CD8-positive, alpha-beta memory T cell (primary cell): ENCODE measurements at places on chromosomes 16 and 17.
A peak's percentile ranks its signal among the peaks of the same experiment; 100 is the strongest.

- DNase-seq = no peak
Measured at GRCh38 chr17:4503283-4504025, 4.8 kb downstream of the SPNS2 start.

DNA sequence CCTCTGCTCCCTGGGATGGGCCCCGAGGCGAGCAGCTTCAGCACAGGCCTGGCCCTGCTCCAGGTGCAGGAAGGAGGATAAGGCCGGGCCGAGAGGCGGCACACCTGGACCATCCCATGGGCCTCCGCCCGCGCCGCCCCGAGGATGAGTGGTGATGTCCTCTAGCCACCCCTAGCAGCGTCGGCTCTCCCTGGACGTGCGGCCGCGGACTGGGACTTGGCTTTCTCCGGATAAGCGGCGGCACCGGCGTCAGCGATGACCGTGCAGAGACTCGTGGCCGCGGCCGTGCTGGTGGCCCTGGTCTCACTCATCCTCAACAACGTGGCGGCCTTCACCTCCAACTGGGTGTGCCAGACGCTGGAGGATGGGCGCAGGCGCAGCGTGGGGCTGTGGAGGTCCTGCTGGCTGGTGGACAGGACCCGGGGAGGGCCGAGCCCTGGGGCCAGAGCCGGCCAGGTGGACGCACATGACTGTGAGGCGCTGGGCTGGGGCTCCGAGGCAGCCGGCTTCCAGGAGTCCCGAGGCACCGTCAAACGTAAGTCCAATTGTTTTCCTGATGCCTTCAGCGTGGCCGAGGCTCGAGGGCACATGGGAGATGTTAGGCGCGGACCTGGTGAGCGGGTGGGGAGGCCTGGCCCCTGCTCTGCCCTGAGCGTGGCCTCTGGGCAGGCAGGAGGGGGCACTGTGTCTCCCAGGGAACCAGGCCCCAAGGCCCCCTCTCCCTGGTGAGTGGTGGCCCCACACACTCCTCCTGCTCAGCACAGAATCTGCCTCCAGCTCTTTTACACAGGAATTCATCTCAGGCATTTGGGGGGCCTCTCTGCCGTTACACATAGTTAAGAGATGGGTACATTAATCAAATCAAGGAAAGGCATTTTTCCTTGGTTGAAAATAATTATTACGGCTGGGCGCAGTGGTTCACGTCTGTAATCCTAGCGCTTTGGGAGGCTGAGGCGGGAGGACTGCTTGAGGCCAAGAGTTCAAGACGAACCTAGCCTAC is 855 bp downstream of the TMEM204 start:
- no peak for DNase-seq

- no peak for DNase-seq
Measured at GRCh38 chr17:74215342-74215727, 2.0 kb downstream of the TTYH2 start.

GRCh38 chr17:17882082-17882581 is 45.3 kb upstream of the SREBF1 start:
- DNase-seq = no peak

DNA sequence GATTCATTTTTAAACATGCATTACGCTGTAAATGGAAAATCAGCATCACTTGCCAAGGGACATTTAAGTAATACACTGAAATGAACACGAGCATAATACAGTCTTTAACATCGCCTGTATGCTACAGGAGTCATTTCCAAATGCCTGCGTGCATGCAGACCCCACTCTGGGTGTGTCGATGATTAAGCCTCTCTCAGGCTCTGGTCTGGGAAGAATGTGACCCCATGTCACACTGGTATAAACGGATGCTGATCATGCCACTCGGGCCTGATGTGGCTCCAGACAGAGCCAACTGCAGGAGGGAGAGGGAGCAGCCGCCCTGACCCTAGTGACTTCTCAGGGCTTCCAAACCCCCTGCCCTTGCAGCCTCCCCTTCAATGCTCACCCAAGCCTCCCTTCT is 10.8 kb downstream of the EMP2 start:
- DNase-seq = no peak

DNA sequence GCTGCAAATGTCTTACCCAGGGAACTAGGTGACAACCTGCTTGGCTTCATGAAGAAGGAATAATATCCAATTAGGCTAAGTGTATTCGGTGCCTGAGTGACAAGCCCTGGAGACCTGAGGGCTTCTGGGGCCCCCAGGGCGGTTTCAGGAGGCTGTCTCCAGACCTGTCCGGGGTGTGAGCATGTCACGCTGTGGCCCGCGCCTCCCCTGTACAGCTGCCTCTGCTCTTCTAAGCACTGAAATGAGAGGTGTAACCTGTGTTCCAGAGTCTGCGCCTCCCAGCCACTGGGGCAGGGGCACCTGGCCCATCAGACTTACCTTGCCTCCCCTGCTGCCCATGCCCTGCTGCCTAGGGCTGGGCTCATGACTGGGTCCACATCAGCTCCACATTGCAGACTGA is 114.3 kb downstream of the WWOX start:
- no peak for DNase-seq

- DNase-seq = no peak
Measured at GRCh38 chr16:89716916-89717687, 3.6 kb downstream of the VPS9D1 start.

GRCh38 chr16:73086108-73086507 is 38.2 kb upstream of the ZFHX3 start:
- DNase-seq = no peak

DNA sequence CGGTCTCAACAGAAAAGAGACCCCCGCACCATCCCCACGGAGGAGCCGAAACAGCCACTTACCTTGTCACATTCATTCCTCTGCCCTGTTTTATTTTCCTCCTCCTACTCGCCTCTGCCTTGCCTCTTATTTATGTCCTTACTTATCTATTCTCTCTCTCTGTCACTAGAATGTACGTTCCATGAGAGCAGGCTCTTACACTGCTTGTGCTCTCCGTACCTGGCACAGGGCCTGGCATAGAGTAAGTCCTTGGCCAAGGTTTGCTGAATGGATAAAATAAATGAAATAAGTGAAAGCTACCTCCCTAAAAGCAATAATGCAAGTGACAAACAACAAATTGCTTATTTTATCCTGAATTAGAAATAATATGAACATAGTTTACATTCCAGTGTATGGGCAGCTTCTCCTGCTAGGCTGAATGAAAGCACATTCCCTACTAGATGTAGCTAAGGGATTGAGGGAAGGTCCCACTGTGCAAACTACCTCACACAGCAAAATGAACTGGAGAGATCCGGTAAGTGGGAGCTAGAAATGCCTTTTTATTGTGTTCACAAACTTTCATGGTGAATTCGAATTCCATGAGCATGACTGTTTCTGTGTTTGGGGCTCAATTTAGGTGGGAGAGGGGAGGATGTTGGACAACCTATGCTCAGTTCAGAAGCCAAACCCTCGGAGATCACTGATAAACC is 173.1 kb downstream of the PARN start:
- no peak for DNase-seq

DNA sequence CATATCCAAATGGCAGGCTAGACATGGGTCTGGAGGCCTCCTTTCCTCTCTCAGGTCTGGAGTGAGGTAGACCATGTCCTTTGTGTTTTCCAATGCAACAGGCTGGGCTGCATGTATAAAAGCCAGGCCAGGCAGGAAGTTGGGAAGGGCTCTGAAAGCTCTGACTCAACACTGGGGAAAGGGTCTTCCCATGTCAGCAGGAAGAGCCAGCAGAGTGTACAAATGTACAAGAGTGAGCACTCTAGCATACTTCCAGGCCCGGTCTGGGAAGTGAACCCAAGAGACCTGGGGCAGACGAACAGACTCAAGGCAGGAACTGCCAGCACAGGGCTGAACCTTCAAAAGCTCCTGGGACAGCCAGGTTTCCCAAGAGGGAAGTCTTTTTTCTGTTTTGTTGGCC is 7.0 kb downstream of the ATPAF2 start:
- no peak for DNase-seq

- DNase-seq = no peak
Measured at GRCh38 chr17:27296428-27296979, 2.6 kb downstream of the WSB1 start.

DNA sequence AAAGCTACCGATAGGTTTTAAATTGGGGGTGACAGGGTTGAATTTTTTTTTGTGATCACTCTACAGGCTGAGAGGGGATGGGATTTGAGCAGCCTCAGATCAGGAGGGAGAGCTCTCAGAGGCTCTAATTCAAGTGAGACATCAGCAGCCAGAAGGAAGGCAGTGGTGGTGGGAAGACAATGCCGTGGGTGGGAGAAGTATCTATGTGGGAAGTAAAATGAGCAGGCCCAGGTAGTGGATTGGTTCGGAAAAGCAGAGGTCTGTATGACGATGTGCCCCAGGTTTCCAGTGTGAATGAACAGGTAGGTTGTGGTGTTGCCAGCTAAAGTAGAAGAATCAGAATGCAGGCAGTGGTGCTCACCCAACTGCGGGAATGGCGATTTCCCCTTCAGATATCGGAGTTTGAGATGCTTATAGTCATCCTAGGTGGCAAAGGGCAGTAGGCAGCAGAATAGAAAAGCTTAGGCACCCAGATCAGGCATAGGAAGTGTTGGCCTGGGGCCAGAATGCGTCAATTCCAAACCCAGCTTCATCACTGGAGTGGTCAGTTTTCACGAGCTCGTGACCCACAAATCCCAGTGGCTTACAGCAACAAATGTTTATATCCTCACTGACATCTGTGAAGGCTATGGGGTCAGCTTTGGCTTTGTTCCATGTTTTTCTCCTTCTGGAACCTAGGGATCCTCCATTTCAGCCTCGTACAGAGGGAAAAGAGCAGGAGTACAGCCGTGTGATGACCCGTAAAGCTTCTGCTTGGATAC is 24.0 kb downstream of the MEOX1 start:
- DNase-seq = no peak

DNA sequence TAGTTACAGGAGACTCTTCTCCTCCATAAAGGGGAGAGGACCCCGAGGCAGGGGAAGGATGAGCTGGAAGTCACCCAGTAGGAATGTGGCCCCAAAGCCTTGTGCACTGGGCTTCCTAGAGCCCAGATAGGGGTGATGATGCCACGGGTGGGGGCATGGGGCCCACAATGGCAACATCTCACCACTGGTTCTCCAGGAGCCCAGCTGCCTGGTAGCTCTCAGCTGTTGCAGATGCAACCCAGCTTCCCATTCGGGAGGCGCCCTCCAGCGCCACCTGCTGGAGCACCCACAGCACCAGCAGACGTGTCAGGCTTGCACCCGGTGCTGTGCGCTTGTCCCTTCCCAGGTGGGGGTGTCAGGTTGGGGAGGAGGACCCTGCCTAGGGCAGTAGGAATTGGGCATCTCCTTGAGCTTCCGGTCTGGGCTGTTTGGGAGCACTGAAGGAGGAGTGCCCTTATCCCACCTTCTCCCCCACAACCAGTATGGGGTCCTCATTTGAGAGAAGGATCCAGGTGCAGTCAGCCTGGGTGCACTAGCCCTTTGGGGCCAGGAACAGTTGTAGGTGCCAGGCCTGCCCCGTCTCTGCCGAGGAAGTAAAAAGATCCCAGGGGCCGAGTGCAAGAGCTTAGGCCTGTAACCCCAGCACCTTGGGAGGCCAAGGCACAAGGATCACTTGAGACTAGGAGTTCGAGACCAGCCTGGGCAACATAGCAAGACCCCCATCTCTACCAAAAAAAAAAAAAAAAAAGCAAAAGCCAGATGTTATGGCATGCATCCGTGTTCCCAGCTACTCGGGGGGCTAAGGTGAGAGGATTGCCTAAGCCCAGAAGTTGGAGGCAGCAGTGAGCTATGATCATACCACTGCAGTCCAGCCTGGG is 14.4 kb downstream of the CDIPT start:
- DNase-seq = peak; percentile 79

DNA sequence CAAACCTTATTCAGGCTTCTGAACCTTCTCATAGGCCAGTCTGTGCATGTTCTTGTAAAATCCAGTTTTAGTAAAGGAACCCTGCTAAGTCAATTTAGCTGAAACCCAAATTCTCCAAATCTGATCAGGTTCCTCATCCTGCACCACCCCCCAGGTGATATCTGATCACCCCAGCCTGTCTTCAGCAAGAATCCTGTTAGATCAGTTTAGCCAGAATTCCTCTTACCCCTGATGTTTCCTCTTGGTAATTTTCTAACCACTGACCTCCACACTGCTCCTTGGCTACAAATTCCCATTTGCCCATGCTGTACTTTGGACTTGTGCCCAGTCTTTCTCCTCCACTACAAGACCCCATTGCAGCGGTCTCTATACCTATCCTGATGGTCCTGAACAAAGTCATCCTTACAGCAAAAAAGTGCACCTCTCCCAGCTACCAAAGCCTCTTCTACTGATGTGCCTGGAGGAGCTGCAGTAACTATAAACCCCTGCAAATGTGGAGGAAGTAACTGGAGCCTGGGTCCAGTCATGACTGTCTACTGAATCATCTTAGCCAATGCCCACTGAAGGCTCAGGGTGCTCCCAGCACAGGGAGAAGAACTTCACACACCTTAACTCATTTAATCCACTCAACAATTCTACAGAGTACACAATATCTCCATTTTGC is 23.8 kb downstream of the TEX14 start:
- DNase-seq = no peak

DNA sequence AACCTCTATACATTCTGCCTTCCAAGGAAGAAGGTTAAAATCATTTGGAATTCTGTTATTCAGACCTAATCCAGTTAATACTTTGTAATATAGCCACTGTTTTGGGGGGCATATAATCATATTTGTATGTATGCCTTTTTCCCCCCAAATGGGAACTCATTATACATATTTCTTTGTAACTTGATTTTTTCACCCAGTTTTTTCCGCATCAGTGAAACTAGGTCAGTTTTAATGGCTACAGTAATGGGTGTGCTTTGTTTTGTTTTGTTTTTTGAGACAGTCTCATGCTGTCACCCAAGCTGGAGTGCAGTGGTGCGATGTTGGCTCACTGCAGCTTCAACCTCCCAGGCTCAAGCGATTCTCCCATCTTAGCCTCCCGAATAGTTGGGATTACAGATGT is 54.9 kb downstream of the WWP2 start:
- DNase-seq = no peak

- no peak for DNase-seq
Measured at GRCh38 chr17:19302791-19303331, 59.7 kb downstream of the B9D1 start.

- DNase-seq = no peak
Measured at GRCh38 chr17:33874617-33875060, 380.4 kb upstream of the CCL2 start.

DNA sequence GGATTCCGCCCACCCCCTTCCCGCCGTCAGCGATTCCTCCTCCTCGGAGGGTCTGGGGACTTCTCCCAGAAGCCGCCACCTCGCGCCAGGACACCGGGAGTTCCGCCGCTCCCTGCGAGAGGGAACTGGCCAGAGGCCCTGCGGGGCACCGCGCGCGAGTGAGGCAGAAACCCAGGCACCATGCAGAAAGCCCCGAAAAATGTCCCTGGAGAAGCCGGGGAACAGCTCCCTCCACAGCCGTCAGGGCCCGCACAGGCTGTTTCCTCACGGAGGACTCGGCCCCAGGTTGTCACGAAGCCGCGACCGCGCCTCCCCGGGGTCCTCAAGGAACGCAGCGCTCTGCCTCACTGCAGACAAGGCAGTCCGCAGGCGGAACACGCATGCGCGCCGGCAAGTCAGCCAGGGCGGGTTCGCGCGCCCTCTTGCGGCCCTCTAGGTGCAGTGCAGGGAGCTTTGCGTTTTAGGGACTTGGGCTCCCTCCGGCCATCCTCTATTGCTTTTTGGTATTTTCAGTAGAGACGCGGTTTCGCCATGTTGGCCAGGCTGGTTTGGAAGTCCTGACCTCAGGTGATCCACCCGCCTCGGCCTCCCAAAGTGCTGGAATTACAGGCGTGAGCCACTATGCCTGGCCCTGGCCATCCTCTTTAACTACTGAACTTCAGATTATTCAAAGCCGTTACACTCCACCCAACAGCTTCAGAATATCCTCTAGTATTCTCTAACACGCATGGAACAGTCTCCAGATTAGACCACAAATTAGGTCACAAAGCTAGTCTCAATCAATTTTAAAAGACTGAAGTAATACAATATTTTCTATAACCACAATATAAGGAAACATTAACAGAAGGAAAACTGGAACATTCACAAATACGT is 20.3 kb upstream of the ZNF287 start:
- peak; percentile 94 for DNase-seq
